ENCODE measurements at places on chromosomes 2 and 18. TPM values are rescaled to one million over a fixed set of nuclear protein-coding genes. Genes with fewer than 3 reads are reported as not detected.
A peak's percentile ranks its signal among the peaks of the same experiment; 100 is the strongest.

GRCh38 chr2:46197672-46198071, 99.5 kb upstream of the EPAS1 start:
- DNase-seq, result no peak

GRCh38 chr2:234881413-234882241, 70.2 kb upstream of the SH3BP4 start:
- peak; percentile 85 for DNase-seq

- DNase-seq, result no peak
Observed at GRCh38 chr2:48829036-48829435, 73.5 kb upstream of the LHCGR start.

DNA sequence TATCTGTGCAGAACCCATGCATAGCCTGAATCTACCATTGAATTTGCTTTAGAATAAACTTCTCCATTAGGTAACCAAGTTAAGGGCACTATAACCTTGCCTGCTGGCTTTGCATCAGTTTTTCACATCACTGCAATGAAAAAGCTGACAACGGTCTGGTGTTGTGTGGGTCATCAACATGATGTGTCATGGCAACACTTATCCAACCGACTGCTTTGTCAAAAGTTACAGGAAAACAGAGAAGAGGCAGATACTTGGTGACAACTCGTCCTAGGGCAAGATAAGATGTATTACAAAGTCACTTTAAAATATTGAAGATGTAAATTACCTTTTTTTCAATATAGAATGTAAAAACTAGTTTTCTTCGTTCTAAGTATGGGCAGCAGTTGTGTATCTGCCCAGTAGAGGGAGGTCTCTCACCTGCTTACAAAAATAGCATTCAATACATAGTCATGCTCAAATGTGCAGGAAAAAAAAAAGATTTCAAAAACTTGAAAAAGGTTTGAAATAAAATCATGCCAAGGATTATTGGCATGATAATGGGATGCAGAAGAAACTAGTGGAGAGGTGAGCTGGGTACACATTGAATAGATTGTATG, 96.3 kb downstream of the EVA1A start:
- DNase-seq, result no peak

DNA sequence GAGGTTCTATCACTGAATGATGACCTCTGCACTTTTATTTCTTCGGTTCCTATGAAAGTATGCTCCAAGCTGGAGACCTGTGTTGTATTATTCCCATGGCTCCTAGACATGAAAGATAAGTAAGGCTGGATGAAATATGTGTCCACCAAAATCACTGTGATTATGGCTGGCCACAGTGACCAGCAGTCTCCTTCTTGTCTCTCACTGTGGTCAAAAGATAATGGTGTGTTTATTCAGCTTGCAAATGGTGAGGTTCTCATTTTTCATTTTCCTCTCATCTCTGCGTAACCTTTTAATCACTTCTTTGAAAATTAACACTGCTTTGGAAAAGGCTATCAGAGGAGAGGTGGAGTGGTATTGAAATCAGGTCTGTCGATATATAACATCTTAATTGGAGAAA, 107.8 kb upstream of the DAPL1 start:
- no peak for DNase-seq

DNA sequence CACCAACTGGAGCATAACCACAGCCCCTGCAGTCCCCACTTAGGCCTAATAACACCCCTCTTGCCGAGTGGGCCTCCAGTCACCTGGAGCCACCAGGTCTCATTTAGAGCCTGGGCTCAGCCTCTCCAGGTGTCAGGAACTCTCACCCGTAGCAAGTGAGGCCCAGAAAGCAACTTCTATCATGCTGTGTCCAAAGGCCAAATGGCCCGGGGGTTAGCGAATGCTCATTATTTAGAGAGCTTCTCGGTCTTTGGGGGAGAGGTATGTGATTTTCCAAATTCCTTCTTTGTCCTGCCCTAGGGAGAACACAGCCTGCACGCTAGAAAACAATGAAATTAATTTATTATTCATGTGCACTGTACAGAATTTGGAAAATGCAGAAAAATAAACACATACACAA, 109.9 kb upstream of the PTPRM start:
- DNase-seq, result no peak

- no peak for DNase-seq
Observed at GRCh38 chr2:72212486-72212855, 64.8 kb upstream of the CYP26B1 start.

GRCh38 chr18:14085770-14086457, 46.3 kb downstream of the ZNF519 start:
- DNase-seq, result no peak

CHN1 gene
- 16.8 TPM for total RNA-seq

FIGN gene
- 5.8 TPM for total RNA-seq

MEP1B gene
- not detected for total RNA-seq

C2orf72 gene
- total RNA-seq, result 0.97 TPM

RAB27B gene
- 20.1 TPM for total RNA-seq

Data from lower lobe of right lung (tissue), 2 donors.